ENCODE measurements at places on chromosomes 1 and 21. TPM values are rescaled to one million over a fixed set of nuclear protein-coding genes. Genes with fewer than 3 reads are reported as not detected.
A peak's percentile ranks its signal among the peaks of the same experiment; 100 is the strongest.

DNA sequence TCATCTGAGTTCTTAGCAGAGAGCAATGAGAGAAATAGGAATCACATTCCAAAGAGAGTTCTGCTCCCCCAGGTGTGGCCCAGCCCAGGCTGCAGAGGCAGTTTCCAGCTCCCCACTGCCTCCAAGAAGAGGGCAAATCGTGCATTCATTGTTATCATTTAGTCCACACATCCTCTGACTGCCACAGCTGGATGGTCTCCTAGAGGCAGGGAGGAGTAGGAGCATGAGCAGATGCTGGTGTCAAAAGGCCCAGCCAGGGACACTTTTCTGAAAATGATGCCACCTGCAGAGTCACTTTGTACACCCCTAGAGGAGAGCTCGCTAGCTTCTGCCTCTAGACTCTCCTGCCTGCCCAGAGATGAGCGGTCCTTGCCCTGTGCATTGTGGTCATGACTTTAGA lies 33.6 kb upstream of the GNPAT start:
- no peak for DNase-seq

Gene HSD11B1
- 1.8 TPM for total RNA-seq

DNA sequence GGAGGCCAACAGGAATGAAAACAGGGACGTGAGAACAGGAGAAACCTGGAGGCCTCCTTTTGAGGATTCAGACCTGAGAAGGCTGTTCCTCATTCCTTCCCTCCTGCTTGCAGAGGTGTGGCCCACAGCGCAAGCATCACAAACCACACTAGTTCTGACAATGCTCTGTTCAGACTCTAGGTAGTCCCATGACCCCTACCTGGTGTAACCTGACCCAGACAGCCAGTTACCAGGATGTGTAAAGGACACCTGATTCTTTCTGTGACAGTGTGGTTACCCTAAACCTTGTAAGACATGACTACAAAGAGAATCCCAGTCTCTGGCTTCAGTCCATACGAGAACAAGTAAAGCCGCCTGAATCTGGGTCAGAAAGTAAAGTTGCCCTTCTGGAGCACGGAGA lies 3.2 kb downstream of the MECR start:
- DNase-seq, result no peak

- peak; percentile 94 for DNase-seq
Observed at GRCh38 chr1:12518931-12519692, 98.9 kb downstream of the DHRS3 start.

DNA sequence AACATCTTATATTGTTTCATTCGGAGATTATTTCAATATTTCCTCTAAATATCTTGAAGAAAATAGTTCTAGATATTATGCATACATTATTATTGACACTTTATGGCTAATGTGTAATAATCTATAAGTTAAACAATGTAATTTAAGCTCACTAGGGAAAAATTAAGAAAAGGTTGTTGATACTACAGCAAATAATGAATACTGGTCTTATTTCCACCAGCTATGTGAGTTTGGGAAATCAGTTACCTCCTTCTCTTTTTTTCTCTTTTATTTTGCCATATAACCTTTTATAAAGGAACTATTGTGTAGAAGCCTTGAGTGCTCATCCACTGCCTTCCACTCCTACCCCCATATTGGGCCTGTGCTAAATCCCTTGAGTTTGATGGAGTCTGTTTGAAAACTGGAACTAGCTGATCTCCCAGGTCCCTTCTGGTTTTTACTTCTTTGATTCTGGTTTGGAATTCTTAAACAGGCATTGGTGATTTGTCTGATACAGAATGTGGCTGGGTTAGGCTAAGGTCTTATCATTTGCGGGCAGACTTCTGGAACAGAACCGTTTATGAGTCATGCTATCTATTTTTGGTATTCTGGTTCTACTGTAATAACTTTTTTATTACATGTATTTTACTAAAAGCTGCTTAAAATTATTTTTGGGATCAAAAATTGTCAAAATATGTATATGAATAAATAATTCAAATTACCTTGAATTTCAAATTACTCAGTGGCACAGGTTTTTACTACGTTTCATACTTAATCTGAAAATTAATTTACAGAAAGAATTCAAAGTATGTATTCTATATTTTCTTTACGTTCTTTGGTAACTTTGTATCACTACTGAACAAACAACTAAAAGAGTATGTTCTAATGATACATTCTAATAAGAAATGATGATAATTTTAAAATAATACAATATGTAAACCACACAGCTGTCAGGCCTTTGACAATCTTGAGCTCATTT lies 5.0 kb upstream of the CDC14A start:
- no peak for DNase-seq

Gene C2CD4D
- total RNA-seq, result not detected
